NCI-H2081 treated with DMSO at 0.1 percent for 48 hours (cell line): ENCODE measurements at places on chromosomes 7 and 10.

- no peak for DNase-seq
Observed at GRCh38 chr10:115706026-115706425, 567.0 kb downstream of the GFRA1 start.

- no peak for DNase-seq
Observed at GRCh38 chr10:29191674-29192073, 97.2 kb upstream of the LYZL1 start.

- DNase-seq = no peak
Observed at GRCh38 chr7:44909596-44910389, 24.5 kb upstream of the PURB start.

DNA sequence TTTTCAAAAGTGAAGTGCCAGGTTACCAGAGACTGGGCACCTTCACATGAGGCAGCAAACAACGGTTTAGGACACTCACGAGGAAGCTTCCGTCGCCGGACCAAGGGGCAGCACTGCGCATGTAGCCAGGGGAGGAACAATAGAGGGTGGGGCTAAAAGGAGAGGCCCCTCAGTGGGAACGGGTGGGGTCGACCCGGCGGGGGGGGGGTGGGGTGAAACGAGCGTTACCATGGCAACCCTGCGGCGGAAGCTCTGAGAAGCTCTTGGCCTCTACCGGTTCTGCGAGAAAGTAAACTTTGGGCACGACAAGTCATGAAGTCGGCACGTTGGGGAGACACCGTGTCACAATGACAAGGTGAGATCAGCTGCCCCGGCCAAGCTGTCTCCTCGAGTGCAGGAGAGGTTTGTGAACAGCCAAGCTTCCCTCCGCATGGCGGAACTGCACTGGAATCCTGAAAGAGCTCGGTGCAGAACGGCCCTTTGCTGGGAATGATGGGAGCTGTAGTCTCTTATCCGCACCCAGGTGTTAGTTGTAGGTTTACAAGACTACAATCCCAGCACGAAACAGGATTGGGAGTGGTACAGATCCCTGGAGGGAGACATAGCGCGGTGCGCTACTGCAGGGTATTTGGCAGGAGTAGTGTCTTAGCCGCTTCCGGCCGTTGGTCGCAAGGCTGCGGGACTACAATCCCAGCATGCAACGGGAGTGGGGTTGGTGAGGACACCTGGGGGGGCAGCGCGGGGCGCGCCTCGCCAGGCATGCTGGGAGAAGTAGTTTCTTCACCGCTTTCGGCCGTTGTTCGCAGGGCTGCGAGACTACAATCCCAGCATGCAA, 72.8 kb upstream of the ZNF722 start:
- no peak for DNase-seq

DNA sequence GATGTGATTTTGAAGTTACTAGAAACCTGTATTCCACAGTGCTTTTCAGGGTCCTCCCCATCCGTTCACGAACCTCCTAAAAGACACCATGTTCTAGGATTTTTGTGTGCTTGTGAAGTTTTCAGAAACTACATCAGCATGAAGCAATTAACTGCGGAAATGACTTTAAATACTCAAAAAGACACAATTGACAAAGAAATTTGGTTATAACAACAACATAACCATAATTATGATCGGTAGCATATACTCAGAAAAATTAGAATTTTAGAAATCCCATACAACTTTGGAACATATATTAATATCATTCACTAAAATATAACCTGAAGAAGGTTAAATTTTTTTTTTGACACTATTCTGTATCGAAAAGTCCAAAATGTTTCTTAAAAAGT, 43.8 kb upstream of the FAM20C start:
- DNase-seq = no peak

DNA sequence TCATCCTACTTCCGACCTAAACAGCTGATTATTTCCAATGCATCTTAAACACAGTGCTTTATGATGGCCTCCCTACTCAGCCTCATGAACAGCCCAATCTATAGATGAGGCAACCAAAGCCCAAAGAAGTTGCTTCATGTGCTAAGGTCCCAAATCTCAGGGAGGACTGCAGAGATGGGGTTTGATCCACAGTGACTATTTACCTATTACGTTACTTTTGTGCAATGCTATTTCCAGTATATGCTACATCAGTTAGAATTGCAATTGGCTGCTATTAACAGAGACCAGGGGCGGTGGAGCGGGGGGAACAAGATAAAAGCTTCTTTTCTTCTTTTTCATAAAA, 153.0 kb upstream of the TNS3 start:
- no peak for DNase-seq

GRCh38 chr10:84344526-84344925, 16.1 kb downstream of the CCSER2 start:
- DNase-seq = no peak

- no peak for DNase-seq
Observed at GRCh38 chr10:105352827-105353226, 711.7 kb downstream of the SORCS3 start.

GRCh38 chr10:126314863-126315493, 73.3 kb downstream of the ADAM12 start:
- DNase-seq = no peak

GRCh38 chr10:50417486-50417885, 166.2 kb upstream of the ASAH2 start:
- no peak for DNase-seq

DNA sequence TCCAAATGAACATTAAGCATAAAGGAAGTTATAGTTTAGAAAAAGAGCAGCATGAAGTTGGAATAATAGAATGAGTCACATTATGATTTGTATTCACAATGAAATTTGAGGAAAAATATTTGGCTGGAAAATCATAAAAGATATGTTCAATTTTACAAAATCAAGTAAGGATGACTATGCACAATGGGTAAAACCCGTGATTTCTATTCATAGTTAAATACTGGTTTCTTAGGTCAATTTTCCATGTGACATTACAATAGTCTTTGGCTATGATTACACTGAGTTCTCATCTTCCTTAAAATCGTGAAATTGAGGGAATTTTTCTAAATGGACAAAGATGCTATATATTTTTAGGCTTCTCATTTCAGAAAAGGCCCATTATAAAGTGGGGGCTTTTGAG, 17.4 kb upstream of the CCDC172 start:
- DNase-seq = no peak

DNA sequence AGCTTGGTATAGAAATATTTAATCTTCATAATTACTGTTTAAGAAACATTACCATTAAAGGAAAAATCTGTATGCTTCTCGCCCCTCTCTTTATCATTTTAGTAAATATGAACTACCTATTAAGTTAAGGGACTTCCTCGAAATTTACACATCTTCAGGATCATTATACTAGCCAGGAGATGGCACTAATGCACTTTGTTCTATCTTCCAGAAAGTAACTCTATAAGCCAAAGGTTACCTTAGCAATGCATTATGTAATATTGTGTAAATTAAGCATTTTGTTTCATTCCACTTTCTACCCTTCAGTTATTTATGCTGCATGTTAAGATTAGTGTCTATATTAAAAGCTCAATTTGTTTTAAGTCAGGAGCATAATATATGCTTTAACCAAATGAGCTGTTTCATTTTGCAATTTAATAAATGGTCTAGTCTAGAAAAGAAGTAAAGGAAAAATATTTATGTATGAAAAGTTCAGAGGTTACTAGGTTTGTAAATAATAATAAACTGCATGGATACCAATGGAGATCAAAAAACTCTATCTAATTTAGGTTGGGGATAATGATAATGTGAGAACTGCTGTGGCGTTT, 128.5 kb downstream of the ANKRD7 start:
- peak; percentile 63 for DNase-seq

- DNase-seq = peak; percentile 18
Observed at GRCh38 chr7:142711746-142712616, 37.3 kb upstream of the PRSS1 start.

- no peak for DNase-seq
Observed at GRCh38 chr10:86110156-86110786, 256.3 kb downstream of the GRID1 start.

- no peak for DNase-seq
Observed at GRCh38 chr10:120115959-120116358, 223.4 kb downstream of the SEC23IP start.

DNA sequence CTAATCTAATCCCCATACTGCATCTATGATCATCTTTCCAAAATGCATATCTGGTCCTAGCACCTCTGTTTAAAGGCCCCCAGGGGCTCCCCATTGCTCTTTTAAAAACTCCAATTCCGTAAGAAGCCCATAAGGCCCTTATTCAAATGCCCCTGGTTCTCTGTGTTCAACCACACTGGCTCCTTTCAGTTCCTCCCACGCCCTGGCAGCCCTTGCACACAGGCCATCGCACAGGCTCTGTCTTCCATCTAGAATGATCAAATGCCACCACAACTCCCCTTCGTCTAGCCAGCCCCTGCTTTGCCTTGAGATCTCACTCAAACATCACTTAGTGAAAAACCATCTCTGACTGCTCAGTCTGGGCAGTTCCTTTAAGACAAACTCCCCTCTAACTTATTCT, 112.9 kb upstream of the LYZL2 start:
- DNase-seq = no peak

GRCh38 chr10:57864765-57865680, 402.7 kb downstream of the IPMK start:
- no peak for DNase-seq

DNA sequence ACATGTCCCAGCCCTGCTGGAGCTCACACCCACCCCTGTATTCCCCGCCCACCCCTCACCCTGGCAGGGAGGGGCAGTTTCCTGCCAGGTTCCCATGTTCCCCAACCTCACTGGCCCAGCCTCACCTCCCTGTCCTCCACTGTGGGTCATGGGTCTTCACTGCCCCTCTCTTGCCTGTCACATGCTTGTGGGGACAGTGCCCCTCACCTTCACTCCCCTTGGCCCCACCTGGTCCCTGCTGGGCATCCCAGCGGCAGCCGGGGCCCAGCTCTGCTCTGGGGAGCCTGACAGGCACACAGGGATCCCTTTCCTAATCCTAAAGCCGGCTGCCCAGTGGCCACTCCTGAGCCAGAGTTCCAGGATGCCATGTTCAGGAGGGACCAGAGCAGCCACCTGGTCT, 21.4 kb upstream of the ZNF862 start:
- DNase-seq = no peak

- DNase-seq = no peak
Observed at GRCh38 chr7:102208826-102209225, 77.8 kb upstream of the SH2B2 start.

DNA sequence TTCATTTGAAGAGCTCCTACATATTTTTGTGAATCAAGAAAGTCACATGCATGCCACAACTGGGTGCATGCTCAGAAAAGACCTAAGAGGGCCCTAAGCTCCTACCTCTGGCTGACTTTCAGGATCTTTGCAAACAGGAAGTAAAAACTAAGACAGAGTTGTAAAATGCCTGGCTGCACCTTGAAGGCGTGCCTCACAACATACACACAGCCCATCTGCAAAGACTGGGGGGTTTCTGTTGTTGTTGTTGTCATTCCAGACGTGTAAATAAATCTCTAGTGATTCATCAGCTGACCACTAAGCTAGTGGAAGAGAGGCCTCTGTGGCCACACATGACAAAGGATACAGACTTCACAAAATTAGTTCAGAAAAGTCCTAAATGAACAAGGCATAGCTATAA, 31.8 kb downstream of the SMURF1 start:
- DNase-seq = no peak

GRCh38 chr10:36373424-36374096, 731.5 kb upstream of the FZD8 start:
- no peak for DNase-seq

- no peak for DNase-seq
Observed at GRCh38 chr10:112755446-112756234, 194.4 kb upstream of the TCF7L2 start.

DNA sequence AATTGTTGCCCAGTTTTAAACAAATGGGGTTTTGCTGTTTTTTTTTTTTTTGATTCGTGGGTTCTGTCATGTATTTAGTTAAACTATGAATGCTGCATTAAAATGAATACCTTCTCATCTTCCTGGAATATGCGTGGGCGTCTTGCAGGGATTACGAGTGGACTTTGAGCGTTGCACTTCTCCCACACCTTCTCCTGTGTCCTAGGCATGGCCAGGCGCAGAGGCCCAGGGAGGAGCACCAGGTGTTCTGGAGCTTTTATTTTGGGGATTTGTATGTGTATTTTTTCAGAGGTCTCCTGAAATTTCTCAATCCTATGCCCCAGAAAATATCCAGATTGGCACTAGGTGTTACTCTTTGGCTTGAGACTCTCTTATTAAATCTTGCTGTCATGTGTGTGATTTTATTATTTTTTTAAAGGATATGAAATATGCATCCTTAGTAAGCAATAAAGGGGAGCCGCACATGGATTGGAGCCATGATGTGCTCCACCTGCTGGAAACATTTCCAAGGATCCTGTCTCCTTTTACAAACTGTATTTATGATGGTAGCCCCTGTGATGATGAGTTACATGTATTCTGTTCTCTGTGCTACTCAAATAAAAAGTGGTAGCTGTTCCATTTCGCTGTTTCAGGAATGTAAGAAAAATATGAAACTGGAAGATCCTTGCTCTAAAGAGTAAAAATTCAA, 482.2 kb upstream of the KLF6 start:
- DNase-seq = no peak

- DNase-seq = no peak
Observed at GRCh38 chr10:43124094-43124521, 14.1 kb upstream of the CSGALNACT2 start.

DNA sequence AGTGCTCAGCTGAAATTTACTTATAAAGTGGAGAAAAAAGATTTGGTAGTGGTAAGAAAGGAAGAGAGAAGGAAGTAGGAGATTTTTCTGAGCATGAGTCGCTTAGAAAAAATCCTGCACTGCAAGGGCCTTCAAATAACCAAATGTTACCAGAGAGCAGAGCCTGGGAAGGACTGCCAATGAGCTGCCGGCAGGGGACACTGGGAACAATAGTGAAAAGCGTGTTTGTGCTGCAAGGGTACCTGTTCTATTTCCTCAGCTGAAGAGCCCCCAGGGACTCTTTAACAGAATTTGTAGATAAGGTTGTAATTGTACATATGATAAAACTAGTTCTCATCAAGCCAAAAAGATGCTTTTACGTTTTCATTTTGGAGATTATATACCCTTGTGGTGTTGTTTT, 696.3 kb upstream of the C7orf33 start:
- DNase-seq = no peak

GRCh38 chr7:148210804-148211325, 379.7 kb upstream of the C7orf33 start:
- DNase-seq = no peak

GRCh38 chr10:132743925-132744490, 41.9 kb downstream of the NKX6-2 start:
- DNase-seq = no peak

GRCh38 chr10:10758306-10758705, 259.4 kb upstream of the CELF2 start:
- DNase-seq = no peak

DNA sequence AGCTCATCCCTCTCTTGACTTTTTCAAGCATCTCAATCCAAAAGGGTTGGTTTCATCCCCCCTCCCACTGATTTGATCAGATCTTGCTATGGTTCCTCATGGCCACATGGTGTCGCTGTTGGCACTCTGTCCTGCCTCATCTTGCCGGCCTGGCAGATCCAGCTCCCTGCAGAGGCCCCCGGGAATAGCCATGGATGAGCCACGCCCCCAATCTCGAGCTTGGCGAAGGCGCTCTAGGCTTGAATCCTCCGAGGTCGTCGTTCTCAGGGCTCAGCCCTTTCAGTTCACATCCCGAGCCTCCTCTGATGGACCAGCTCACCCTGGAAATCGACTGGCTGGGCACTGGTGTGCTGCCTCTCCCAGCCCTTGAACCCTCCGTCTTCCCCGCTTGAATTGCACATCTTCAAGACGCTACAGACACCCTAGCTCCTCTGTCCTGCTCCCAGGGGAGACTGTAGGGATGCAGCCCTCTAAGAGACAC, 628.7 kb downstream of the TYW1 start:
- peak; percentile 37 for DNase-seq
